ENCODE measurements at places on chromosomes 3 and 15.

DNA sequence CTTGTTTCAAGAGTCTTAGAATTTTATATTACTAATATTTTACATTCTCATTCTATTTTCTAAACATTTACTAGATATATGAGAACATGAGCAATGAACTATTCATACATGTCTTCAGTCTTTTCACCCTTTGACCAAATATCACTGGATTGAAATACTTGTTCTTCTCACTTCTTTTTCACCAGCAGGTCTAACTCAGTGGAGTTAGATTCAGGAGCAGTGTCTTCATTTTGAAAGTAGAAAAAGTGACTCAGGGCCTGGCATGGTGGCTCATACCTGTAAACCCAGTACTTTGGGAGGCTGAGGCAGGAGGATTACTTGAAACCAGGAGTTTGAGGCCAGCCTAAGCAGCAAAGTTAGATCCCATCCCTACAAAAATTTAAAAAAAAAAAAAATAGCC lies 70.8 kb downstream of the USP13 start:
- DNase-seq, result no peak

DNA sequence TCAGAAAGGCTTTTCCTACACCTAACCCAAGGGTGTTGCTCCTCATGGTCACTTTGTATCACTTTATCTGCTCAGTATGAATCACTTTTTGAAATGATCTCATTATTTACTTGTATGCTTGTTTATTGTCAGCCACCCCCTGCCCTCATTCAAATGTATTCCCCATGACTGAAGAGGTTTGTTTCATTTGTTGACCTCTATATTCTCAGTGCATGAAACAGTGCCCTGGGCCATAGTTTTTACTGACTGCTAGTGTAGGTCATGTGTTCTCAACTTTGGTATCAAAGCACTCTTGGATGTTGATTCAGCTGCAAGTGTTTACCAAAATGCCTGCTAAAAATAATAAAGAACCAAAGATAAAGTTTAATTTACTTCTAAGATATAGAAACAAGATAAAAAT lies 381.7 kb upstream of the ARPP21 start:
- no peak for DNase-seq

- no peak for DNase-seq
These were observed 171.5 kb upstream of the GOLIM4 start for GRCh38 chr3:168267179-168267578.

- DNase-seq, result no peak
These were observed 22.3 kb upstream of the GPR171 start for GRCh38 chr3:151225040-151225975.

GRCh38 chr3:177446165-177446601 lies 248.9 kb upstream of the TBL1XR1 start:
- no peak for DNase-seq

DNA sequence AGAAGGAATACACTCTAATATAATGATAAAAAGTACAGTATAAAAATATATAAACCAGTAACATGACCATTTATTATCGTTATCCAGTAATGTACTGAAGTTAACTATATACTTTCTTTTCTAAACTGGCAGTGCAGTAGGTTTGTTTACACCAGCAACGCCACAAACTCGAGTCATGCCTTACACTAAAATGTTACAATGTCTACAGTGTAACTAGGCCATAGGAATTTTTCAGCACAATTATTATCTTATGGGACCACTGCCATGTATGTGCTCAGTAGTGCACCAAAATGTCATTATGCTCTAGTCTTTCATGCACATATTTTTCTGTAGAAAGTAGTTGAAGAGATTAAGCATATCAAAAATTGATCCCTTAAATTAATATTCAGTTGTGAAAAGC lies 609.8 kb upstream of the BCHE start:
- no peak for DNase-seq

- DNase-seq, result no peak
These were observed 74.2 kb downstream of the GTF2E1 start for GRCh38 chr3:120816728-120817127.

DNA sequence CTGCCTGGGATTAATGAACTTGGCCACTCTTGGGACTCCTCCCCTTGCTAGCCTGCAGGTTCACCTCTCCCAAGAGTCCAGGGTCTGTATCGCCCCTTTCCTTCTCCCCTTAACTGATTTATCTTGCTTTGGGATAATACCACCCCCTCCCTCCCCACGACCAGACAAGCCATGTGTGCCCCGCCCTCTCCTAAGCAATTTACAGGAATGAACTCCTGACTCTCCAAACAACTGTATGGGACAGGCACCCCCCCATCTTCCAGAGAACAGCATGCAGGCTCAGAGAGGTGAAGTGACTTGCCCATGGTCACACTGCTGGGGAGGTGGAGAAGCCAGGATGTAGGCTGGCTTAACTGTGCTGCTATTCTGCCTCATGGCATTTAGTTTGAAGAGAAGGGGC lies 46.8 kb downstream of the RGMA start:
- no peak for DNase-seq

DNA sequence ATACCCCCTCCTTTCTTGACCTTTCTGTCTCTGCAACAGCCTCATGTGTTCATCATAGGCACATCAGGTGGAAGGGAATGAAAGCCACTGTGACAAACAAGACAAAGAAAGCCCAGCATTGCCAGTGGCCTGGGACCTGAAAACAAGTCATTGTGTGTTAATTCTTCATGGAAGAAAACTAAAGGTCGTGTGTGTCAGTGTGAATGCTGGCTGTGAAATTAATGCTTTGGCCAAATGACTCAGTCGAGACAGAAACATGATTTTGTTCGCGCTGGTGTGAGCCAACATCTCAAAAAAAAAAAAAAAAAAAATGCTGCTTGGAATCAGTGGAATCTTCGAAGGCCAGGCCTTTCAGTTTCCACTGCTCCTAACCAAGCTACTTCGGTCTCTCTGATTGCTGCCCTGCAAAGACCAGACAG lies 386.5 kb upstream of the PROK2 start:
- no peak for DNase-seq

DNA sequence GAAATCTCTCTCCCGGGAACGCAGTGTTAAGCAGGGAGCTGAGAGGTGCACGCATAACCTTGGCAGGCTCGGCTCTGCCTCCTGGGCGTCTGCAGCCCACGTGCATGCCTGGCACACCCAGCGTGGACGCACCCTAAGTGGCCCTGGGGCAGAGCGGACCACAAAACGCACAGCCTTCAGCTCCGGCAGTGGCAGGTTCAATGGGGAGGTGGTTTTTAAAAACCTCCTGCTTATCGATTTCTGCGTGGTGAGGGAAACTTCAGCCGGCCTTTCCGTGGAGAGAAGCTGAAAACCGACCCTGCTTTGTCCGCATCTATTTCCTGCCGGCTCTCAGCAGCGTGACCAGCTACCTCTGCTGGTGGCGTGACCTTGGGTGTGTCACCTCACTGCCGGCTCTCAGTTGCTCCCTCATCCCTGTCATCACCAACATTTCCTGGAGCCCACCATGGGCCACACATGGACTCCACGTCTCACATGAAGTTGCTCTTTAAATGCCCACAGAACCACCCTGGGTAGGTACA lies 134.8 kb upstream of the MEF2A start:
- no peak for DNase-seq

DNA sequence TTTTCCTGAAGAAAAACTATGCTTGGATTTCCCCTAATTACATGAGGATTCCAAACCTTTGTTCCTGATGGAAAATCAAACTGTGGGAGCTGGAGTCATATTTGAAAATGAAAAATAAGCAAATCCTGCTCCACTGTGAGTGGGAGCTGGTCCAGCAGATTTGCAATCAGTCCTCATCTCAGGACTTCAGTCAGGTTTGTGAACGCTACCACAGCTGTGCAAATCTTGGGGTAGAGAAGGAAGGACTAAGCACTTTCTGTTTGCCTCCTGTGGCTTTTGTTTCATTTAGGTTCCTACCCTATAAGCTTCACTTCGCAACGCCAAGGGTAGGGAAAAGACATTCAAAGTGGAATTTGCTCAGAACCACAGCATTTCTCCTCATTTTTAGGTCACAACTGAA lies 238.2 kb downstream of the TUSC7 start:
- no peak for DNase-seq

DNA sequence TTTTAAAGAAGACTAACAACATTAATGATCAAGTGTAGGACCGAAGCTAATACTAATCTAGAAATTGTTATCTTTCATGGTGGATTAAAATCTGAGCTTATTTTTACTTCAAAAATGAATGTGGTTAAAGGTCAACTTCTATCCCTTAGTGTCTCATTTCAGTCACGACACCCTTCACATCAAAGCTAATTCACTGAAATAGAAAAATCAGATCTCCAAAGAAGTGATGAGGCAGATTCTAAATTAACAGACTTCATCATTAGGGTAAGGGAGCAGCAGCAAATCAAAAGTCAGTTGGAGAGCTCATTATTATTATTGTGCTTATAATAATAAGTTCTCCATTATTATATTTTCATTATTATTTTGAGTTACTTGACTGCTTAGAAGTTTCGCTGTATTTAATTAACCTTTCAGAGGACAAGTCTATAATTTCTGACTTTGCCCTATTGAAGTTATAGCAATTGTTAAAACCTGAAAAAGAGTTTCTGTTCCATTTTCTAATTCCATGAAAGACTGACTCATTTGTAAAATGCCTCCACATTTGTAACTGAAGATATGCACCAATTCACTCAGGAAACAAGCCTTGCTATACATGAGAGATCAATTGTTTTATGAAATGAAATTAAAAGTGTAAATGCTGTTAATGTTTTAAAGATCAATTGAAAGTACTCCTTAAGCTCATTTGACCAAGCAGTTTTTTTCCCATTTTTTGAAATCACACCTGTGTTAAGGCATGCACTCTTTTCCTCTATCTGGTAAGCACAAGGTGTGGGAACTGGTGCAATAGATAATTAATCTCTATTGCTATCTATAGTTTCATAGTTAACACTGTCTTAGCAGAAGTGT lies 23.1 kb upstream of the CMC1 start:
- DNase-seq, result no peak

DNA sequence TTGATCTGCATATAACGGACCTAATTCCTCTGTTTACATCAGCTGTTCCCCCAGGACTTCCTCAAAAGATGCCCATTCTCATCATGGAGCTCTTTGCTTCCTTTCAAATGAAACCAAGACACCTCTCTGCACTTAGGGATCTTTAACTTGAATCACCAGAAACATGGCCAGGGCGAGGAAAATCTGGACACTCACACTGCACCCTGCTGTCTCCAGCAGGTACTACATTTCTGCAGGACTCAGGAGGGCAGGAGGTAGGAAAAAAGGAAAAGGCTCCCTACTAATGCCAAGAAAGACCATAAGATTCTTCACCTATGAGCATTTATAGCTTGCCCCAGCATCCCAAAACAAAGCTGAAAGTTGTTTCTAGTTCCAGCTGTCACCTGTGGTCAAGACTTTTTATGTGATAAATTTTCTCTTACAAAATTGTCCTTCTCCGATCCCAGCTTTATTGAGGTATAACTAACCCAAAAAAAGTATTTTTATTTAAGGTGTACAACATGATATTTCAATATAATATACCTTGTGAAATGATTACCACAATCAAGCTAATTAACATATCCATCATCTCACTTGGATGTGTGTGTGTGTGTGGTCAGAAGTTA lies 87.3 kb upstream of the C15orf61 start:
- peak; percentile 25 for DNase-seq

- no peak for DNase-seq
These were observed 42.8 kb downstream of the C2CD4B start for GRCh38 chr15:62122249-62122648.

- DNase-seq, result no peak
These were observed 24.7 kb downstream of the SLTM start for GRCh38 chr15:58908550-58909309.
